NCI-H446 treated with DMSO at 0.1 percent for 48 hours (cell line): ENCODE measurements at places on chromosomes 11 and 22.
A peak's percentile ranks its signal among the peaks of the same experiment; 100 is the strongest.

DNA sequence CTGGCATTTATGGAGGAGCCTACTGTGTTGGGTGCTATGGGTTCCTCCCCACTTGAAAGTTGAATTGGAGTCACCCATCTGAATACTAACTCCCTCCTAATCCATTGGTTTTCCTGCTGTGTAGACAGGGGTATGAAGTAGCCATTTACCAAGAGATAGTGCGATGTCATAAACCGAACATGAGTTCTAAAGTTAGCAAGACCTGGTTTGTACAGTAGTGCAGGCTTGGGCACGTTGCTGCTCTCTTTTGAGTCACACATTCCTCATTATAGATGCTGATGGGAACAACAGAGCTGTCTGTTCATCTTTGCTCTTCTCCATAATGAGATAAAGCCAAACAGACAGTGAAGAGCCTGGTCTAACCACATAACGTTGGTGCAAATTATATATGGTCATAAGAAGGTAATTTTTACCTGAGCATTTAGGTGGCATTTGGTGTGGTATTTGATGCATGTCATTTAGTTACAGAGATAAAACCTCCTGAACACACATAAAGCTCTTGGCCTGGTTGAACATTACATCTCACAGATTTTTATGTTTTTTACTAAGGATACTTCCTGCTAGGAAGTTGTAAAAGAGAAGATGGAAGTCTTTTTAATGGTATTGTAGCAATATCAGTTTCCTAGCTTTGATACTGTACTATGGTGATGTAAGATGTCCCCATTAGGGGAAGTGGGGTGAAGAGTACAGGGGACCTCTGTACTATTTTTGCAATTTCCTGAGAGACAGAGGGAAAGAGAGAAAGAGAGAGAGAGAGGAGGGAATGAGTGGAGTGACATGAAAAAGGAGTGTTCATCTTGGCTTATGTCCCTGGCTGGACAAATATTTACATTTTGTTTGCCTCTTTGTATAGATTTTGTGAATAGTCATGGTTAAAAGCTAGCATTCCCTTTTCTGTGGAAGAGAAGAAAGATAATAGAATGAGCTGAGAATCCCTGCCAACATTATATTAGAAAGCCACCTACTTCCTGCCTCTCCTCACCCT lies 27.9 kb downstream of the GRAP2 start:
- DNase-seq: no peak

- DNase-seq: no peak
These were observed 320.5 kb upstream of the ANO3 start for GRCh38 chr11:26011474-26011873.

- DNase-seq: peak; percentile 41
These were observed 24.2 kb downstream of the CD44 start for GRCh38 chr11:35163209-35163608.

- DNase-seq: no peak
These were observed 1223.6 kb downstream of the LRRC4C start for GRCh38 chr11:40235841-40236240.

- no peak for DNase-seq
These were observed 42.6 kb upstream of the TUB start for GRCh38 chr11:8038393-8038792.

- DNase-seq: no peak
These were observed 84.4 kb downstream of the CSTPP1 start for GRCh38 chr11:47020793-47021526.

DNA sequence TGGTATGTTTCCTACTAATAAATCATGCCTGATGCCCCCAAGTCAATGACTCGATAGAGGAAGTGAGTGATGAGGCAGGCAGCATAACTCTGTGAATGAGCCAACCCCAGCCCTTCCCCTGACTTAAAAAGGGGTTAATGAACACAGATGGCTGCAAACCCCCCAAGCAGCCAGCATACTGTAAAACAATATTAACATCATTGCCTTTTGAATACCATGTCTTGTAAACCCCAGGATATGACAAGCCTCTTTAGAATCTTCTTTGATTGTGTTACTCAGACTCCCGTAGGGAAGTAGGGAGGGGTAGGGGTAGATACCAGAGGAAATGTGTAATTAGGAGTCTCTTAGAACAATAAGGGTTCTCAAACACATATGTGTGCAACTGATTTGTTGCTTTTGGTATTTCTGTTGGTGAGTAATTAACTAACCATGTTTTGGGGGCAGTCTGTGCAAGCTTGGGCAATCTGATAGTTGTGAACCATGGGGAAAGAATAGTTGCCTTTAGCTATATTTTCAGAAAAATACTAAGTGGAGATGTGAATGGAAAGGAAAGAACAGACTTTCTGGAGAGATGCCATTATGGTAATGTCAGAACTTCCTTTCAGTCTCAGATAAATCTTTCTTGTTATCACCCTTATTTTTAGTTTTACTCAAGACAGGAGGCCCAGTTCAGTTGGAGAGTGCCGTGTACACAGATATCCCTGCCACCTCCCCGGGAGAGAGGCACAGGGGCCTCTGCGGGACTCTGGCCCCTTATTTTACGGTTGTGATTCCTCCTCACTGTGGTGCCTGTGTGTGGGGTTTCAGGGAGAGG lies 701.8 kb downstream of the NTM start:
- DNase-seq: no peak
